A549 (cell line): ENCODE measurements at places on chromosomes 2 and 18.

GRCh38 chr2:226086190-226086589, 686.7 kb downstream of the NYAP2 start:
- no peak for DNase-seq

DNA sequence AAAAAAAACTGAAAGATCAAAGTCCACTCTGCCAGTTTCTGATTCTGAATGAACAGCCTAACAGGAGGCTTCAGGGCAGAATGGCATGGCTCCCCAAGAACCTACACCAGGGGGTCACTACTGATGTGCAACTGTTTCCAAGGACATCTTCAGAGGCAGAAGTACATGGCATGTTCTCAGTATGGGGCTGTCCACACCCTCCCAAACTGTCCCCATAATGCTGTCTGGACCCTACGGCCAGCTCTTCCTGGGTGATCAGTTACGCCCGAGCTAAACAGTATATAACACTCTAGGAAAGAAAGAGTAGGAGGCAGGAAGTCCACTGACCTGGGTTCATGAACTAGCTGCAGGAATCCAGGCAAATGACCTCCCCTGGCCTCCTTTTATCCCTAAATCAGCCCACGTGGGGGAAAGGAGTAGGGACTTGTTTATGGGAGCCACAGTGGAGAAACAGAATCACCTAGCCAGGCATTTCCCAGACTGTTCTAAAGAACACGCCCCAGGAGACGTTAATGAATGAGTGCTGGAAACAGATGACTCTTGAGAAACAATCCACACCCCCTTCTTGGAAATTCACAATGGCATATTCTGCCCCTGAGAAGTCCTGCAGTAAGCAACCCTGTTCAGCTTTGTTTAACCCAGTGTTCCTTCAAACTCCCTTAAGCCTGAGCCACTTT, 2.5 kb downstream of the TMBIM1 start:
- no peak for DNase-seq

- no peak for DNase-seq
Observed at GRCh38 chr2:111204706-111205105, 84.0 kb downstream of the BCL2L11 start.

- DNase-seq = no peak
Observed at GRCh38 chr2:31150120-31150670, 12.0 kb upstream of the GALNT14 start.

DNA sequence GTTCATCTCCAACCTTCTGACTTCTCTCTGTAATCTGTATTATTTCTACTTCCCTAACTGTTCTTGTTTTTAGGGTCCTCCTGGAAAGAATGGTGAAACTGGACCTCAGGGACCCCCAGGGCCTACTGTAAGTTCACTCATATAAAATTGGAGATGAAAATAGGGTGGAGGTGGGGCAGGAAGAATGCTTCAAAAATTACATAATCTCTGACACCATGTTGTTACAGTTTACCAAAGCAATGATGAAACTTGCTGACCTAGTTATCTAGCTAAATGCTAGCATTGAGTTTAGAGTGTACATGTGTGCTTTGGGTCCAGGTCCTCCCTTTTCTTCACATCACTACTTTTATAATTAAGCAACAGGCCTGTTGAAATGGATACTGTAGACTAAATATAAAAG, 23.1 kb downstream of the COL3A1 start:
- no peak for DNase-seq

DNA sequence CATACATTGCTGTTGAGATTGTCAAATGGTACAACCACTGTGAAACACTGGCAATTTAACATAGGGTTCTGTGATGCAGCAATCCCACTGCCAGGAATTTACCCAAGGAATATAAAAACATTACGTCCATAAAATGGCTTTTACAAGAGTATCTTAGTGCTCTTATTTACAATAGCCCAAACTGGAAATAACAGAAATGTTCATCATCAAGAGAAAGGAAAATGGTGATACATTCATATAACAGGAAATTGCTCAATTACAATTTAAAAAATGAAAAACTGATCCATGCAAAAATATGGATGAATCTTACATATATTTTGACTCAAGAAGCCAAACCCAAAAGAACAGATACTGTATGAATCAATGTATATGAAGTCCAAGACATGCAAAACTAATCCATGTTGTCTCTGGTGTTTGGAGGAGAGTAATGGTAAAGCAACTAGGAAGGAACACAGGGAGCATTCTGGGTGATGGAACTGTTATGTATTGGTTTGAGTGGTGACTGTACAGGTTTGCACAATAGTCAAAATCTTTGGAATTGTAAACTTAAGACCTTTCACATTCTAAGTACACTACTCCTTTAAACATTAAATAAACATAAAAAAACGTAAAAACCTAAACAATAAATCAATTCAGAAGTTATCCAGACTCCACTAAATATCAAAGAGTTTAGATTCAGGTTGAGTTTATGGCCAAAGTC, 104.8 kb upstream of the WDR75 start:
- no peak for DNase-seq

GRCh38 chr2:234334756-234335155, 162.1 kb downstream of the ARL4C start:
- no peak for DNase-seq
